Cerebellar nuclear complex (tissue), 1 donor: ENCODE measurements at places on chromosomes 4 and X.

DNA sequence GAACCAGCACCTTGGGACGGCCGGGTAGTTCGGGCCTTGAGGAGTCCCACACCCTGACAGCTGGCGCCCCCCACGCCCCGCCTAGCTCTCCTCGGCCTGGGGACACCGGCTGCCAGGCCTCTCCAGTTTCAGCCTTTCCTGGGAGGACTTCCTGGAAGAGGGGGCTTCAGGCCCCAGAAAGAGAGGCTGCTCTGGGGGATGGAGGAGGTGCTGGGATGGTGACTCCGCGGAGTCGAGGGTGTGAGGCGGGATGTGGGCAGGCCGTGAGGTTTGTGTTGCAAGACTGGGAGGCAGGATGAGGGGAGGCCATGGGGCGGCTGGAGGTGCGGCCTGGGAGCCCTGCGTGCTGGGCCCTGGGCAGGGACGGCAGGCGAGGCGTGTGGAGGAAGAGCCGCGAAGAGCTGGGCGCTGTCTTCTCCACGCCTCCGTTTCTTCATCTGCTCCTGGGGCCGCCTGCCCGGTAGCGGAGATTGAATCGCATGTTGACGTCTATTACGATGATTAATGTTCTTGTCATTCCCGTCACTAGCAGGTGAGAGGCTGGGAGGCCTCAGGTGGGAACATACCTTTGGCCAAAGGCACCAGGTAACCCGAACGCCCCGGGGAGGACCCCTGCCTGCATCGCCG lies 918 bp upstream of the FGFRL1 start:
- no peak for DNase-seq

DNA sequence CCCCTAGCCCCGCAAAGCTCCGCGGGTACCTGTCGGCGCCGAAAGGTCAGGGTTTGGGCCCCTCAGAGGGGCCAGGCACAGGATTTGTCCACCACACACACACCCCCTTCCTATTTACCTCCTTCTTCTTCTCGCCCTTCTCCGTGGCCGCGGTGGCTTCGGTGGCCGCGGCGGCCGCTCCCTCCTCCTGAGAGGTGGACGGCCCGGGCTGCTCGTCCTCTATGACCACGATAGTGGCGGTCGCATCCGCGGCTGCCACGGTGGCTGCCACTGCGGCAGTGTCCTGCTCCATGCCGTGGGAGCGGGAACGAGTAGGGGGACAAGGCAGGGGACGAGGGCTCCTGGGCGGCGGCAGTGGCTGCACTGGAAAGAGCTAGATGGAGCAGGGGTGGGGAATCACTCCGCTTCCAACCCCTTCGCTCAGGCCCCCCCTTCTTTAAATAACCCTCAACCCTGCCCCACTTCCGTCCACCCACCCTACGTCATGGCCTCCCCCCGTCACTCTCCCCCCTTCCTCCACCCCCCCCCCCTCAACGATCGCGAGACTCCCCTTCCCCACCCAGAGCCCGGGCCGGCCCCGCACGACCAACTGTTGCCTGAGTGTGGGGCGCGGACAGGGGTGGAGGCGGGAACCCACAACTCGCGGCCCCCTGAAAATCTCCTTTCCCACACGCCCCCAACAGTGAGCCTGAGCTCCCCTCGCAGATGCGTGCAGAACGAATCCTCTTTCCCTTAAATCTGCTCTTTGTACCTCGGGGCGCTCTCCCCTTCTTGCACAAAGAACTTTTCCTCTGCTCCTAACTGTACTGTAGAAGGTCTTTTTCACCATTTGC lies at the start of gene SMARCA1:
Gene SMARCA1 (minus strand): TSS at position 412 of the 833 bp plus-strand sequence. CDS start 120 bp downstream, at position 292.
- no peak for DNase-seq

GRCh38 chr4:17587094-17587822 lies 10.3 kb downstream of the LAP3 start:
- no peak for DNase-seq

- DNase-seq, result no peak
Observed at GRCh38 chrX:16239211-16239610, 71.9 kb downstream of the MAGEB17 start.

DNA sequence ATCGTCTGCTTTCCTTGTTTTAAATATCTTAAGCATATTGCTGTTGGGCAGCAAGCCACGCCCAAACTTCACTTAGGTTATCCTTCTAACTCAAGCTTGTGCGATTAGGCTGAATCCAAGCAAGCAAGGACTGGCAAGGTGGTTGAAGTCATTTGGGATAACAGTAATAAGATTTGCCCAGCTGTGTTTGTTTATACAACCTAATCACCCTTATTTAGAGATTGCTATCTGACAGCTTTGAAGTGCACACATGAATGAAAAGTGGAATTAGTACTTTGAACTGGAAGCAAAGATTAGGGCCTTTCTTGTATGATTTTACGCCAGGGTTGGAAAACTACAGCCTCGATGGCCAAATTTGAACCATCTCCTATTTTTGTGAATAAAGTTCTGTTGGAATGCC lies 182.1 kb downstream of the ASB9 start:
- DNase-seq, result no peak

DNA sequence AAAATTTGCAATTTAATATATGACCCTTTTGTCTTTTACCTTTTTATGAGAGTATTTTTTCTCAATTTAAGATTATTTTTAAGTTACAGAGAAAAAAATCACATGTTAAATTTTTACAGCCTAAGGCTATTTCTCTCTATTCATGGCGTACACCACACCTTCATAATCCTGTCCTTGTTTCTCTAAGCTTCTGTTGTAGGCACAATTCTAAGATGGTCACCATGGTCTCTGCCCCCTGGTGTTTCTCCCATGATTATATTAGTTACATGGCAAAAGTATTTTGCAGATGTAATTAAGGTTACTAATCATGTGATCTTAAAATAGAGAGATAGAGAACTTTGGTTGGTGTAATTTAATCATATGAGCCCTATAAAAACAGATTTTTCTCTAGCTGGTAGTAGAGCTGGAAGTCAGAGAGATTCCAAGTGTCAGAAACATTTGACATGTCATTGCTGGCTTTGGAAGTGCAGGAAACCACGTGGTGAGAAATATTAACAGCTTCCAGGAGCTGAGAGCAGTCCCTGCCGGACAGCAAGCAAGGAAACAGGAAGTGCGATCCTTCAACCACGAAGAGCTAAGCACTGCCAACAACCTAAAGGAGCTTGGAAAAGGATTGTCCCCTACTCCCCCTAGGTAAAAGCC lies 89.8 kb downstream of the EIF4E start:
- DNase-seq, result no peak
